Motor neuron (in vitro differentiated cells): ENCODE measurements at places on chromosomes 13 and 19. TPM values are rescaled to one million over a fixed set of nuclear protein-coding genes. Genes with fewer than 3 reads are reported as not detected.
A peak's percentile ranks its signal among the peaks of the same experiment; 100 is the strongest.

DNA sequence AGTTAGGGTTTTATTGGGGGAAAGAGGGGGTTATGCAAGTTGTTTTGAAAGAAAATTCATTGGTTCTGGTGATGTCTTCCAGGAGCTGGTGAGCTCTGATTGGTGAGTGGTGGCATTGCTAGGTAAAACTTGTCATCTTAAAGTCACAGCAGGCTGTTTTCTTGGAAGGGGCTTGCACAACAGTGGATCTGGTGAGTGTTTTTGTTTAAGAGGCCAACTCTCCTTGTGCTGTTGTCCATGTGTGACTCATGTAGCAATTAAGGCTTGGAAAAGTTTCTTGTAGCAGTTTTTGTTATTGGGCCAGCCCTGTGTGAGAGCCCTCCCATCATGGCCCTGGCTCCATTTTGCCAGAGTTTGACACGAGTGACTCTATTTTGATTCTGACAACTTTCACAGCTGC is 109.4 kb downstream of the RFC3 start:
- ATAC-seq = no peak

Gene SPRED3
- total RNA-seq = 0.87 and 2.0 TPM in 2 replicates

Gene OR10H1
- total RNA-seq = 0.14 and 0.30 TPM in 2 replicates

- ATAC-seq = no peak
Measured at GRCh38 chr13:22061371-22061805, 390.5 kb downstream of the FGF9 start.

Gene LILRA2
- total RNA-seq = 0.08 and 0.23 TPM in 2 replicates

Gene C19orf85
- 0.30 TPM in 1 of 2 replicates, not detected in the other for total RNA-seq

- no peak for ATAC-seq
Measured at GRCh38 chr19:16259385-16260159, 61.9 kb downstream of the AP1M1 start.

DNA sequence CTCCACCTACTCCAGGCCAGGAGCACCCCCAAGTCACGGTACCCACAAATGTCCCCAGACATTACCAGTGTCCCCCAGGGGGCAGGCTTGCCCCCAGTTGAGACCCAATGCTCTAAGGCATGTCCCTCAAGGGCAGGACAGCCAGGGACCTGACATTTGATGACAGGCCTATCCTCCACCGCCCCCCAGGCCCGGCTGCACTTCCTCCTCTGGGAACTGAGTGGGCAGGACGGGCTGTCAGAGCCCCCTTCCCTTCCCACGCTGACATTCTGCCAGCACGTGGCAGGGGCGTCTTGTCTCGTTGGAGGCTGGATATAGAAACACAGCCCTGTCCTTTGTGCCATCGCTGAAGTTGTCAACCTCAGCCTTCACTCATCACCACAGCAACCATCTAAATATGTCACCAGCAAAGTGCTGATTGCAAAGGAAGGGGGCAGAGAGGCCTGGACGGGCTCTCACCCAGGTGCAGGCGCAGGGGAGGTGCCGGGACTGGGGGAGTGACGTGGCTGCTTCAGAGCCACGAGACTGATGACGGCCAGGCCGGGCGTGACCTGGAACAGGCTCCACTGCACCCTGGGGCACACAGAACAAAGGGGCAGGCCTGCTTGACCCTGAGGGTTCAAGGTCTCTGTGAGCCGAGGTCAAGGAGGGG is 38.4 kb downstream of the GNG7 start:
- no peak for ATAC-seq

DNA sequence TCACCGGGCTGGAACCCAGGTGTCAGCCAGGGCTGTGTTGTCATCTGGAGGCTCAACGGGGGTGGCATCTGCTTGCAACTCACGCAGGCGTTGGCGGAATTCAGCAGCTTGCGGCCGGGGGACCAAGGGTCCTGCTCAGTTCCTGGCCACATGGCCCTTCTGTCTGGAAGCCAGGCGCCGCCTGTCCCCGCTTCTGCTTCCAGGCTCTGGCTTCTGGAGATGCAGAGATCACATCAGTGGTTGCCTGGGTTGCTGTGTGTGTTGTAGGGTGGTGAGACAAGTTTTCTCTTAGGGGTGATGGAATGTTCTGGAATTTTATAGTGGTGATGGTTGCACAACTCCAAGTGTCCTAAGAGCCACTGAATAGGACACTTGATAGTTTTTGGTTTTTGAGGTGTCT is 5.0 kb downstream of the ADAT3 start:
- no peak for ATAC-seq

Gene FGF21
- not detected in 2 replicates for total RNA-seq

DNA sequence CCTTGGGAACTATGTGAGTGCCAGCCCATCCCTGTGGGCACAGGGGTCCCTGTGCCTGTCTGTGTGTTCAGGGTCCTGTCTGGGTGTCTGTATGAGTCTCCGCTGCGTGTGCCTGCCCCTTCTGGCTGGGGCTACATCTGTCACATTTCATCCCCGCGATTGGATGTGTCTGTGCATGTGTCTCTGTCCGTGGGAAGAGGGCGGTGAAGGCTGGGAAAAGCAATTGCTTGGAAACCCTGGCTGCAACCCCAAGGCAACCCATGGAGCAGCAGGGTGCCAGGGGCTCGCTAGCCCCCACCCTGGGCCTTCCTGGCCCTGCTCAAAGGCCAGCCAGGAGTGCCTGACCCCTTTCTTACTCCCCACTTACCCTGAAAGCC is 1.4 kb downstream of the MAG start:
- ATAC-seq = peak; percentile 42

- ATAC-seq = no peak
Measured at GRCh38 chr19:6663236-6664201, 6.4 kb downstream of the TNFSF14 start.

- ATAC-seq = no peak
Measured at GRCh38 chr13:98910501-98910951, 67.3 kb downstream of the DOCK9 start.

DNA sequence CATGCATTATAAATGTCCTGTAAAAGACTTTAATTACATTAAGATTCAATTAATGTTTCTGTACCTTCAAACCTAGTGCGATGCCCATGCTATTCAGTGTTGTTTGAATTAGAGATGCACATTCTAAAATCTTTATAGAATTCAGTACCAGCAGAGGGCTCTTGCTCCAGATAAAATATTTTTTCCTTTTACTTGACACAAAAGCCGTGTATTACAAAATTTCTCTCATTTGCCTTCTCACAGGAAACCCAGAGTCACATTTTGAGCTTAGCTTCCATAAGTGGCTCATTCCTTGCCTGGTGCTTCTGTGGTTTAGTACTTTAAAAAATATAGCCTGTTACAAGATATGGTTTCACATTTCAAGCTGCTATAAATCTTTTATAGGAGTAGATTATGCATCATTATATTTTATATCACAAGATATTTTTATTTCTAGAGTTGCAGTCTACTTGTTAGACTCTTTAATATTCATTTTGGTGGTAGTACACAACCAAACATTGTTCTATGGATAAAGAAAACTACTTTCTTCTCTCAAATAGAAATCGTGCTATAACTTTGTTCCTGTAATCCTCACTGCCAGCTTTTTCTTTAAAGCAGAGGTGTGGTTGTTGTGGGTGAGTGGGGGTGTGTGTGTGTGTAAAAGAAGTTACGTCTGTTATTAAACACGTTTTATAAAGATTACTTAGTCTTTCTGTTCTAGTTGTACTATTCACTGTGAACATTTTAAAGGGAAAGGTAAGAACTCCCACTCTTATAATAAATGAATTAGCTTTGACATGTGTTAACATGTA is 101.4 kb downstream of the RNF17 start:
- peak; percentile 29 for ATAC-seq

Gene GSX1
- 0.92 and 1.2 TPM in 2 replicates for total RNA-seq

DNA sequence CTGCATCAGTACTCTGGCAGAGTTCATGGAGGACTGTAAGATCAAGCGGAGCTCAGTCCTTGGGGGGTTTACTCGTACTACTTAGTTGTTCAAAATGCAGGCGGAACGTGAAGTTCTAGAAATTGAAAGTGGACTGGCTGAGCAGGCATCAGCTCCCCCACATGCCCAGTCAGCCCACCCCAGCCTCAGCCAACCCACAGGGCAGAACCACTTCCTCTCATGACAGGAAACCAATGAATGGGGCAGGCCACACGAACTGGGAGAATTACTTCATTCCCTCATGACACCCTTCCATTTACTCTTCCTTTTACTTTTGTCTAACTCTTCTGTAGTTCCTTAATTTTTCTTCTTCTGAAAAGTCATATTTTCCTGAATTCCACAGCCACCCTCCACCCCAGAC is 71.9 kb downstream of the FLT1 start:
- ATAC-seq = no peak

DNA sequence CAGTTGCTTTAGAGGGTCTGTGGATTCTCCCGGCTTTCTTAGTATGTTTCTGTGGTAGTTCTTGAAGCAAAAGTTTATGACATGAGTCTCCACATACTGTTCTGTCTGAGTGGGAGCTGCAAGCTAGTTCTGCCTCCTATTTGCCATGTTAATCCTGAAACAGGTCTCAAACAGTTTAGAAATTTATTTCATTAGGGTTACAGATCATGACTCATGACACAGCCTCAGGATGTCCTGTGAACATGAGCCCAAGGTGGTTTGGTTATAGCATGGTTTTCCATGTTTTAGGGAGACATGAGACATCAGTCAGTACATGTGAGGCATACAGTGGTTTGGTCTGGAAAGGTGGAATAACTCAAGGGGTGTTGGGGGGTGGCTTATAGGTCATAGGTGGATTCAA is 77.5 kb downstream of the FNDC3A start:
- ATAC-seq = no peak

Gene CYP2S1
- total RNA-seq = 0.13 and 0.73 TPM in 2 replicates

- ATAC-seq = peak; percentile 66
Measured at GRCh38 chr19:12721656-12722565, 1.8 kb downstream of the TNPO2 start.

GRCh38 chr19:15466851-15467733 is 2.7 kb upstream of the RASAL3 start:
- ATAC-seq = no peak

Gene CXCL17
- total RNA-seq = 0.38 TPM in 1 of 2 replicates, not detected in the other

Gene TYROBP
- not detected in 2 replicates for total RNA-seq

DNA sequence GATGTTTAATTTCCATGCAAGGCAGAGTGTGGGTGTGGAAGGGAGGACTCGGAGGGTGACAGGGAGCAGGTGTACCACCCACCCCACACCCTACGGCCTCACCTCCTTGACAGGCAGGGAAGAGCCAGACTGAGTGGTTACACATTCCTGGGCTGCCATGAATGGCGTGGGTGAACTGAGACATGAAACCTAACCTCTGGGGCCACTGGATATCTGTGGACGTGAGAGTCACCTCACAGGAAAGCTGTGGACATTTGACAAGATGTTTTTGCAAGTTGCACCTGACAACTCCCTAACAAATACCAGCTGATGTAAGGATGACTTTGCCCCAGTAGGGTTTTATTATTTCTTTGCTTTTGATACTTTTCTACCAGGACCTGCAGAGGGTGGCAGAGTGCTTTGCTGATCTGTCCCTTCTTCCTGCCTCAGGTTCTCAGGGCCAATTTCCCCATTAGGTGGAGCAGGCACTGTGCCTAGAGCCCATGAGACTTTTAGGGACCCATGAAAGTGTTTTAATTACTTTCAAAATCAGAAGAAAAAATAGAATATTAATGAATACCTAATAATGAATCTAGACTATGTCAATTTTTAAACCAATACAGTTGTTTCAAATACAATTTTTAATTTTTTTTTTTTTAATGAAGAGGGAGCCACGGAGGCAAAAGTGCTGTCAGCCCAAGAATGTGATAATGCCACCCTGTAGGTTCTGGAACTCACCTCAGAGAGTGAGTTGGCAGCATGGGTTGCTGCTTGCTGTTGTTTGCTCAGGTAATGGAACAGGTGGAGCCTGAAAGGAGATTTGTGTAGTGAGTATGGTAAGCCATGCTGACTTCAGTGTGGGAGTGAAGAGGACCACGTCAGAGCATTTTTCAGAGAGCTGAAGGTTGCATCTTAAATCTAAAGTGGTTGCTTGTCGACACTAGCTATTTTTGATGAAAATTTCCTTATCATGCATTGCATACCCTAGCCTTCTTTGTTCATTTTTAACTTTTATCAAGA is 58.0 kb upstream of the CYSLTR2 start:
- ATAC-seq = no peak

DNA sequence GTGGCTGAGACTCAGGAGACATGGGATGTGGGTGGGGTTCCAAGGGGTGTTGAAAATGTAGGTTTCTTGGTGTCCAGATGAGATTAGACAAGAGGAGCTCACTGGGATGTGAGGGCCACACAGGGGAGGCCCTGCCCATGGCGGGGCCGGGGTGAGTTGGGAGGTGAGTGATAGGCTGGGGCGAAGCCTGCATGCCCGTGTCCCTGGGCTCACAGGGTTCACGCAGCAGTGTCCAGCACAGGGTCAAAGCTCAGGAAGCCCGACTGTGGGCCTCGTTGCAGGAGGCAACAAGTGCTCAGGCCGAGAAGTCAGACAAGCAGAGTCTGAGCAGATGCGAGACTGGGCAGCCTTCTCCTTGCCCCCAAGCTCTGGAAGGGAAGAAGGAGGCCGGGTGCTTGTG is 27.2 kb downstream of the CCDC8 start:
- no peak for ATAC-seq

DNA sequence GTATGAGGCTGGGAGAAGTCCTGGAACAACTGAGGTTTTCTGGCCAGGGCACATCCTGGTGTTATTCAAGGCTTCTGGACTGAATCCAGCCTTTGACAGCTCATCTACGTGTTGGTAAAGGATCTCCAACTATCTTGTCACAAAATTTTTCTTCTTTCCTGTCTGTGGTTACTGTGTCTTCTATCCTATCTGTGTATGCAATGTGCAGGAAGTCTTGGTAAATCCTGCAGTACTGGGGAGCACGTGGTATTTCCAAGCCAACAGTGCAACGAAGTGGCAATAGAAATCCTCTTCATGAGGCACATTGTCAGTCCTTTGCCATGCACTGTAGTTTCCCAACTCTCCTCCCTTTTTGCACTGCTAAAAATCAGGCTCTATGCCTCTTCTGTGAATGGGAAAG is 86.7 kb downstream of the ZNF100 start:
- ATAC-seq = no peak

GRCh38 chr19:53422551-53422950 is 9.2 kb upstream of the ZNF761 start:
- no peak for ATAC-seq

Gene DCT
- 0.10 and 0.16 TPM in 2 replicates for total RNA-seq

DNA sequence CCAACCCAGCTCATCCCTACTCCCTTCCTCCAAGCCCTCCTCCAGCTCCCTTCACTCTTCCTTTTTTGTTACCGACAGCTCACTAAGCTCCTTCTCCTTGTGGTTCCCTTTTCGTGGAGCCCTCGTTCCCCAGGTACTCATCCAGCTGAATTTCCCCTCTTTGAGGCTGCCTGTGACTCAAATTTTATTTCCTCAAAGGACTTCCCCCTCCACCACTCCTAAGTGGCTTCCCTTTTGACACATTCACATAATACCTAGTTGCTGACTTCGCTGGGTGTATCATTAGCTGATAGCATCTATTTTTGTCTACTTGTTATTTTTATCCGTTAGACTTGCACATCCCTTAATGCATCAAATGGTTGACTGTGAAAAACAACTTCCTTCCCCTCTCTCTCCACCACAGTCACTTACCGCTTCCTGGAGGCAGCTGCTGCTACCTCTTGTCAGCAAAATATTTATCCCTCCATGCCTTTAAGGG is 14.5 kb downstream of the FFAR2 start:
- no peak for ATAC-seq

Gene PODNL1
- total RNA-seq = 0.55 and 1.1 TPM in 2 replicates

- ATAC-seq = no peak
Measured at GRCh38 chr13:52921194-52921593, 72.8 kb upstream of the PCDH8 start.
